CD4-positive, alpha-beta T cell treated with Interleukin-15 for 4 hours (primary cell): ENCODE measurements at places on chromosomes 3 and 15.

GRCh38 chr3:41863024-41863423, 98.9 kb downstream of the ULK4 start:
- no peak for DNase-seq

- no peak for DNase-seq
These were observed 308.2 kb downstream of the PLCL2 start for GRCh38 chr3:17192995-17193394.

DNA sequence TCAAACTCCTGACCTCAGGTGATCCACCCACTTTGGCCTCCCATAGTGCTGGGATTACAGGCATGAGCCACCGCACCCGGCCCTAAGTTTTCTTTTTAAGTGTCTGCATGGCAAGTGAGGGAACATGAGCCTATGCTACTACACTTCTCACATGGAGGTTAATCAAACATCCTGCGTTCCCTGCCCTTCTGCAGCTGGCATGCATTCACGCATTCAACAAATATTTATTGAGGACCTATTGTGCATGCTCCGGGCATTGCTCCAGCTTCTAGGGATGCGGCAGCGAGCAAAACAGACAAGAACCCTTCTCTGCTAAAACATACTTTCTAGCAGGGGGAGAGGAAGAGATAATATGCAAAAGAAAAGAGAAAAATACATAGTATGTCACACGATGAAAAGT, 42.6 kb upstream of the ACKR4 start:
- no peak for DNase-seq

- DNase-seq = no peak
These were observed 118.9 kb upstream of the ARRDC4 start for GRCh38 chr15:97841558-97841957.

DNA sequence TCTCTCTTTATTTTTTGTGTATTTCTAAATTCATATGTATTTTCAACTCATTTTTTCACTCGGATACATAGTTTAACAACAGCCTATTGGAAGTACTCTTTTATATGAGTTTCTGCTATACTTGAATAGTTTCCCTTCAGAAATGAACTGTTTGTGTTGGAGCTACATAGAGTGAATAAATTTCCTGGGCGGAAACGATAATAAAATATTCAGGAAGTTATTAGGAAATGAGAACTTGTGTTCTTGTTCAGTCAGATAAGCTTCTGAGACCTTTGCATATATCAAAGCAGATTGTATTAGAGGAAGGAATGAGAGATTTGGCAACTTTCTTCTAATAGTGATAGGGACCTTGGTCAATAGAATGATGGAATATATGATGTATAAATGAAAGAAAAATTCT, 27.3 kb downstream of the NEO1 start:
- no peak for DNase-seq

- DNase-seq = no peak
These were observed 92.5 kb downstream of the CHSY1 start for GRCh38 chr15:101159096-101159935.

DNA sequence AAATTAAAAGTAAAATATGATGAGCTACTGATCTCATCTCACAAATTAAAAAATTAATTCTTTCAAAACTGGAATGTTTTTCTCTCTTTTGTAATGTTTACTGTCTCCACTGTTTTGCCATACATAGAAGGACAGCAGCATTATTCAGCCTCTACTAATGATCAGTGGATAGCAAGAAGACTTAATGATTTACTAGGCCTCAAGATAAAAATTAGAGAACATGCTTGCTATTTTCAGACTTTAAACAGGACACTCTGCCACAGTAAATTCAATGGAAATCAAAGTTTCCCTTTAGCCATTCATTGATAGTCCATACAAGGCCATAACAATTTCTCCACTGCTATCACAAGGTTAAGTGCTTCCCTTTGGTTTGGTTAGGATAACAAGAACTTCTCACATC, 129.4 kb downstream of the TMCC1 start:
- DNase-seq = no peak

DNA sequence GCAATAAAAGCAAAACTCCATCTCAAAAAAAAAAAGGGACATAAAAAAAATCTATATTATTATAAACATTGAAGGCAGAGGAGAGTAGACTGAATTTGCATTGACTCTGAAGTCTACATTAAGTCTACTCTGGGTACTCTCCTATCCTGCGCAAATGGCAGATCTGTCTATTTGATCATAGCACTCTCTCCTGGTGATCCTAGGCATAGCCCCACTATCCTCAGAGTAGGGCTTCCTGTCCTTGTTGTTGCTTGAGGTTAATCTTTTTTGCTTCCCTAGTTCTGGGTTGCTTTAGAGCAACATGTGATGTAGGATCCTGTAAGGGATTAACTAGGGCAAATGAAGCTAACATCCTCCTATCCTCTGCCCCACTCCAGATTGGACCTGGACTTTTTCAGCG, 82.1 kb upstream of the LRRFIP2 start:
- DNase-seq = no peak

- DNase-seq = no peak
These were observed 3.2 kb upstream of the PGPEP1L start for GRCh38 chr15:99010768-99011167.
